NCI-H2171 (cell line): ENCODE measurements at places on chromosomes 4 and X.

- DNase-seq = no peak
These were observed 254.2 kb downstream of the ADAMTS3 start for GRCh38 chr4:72314869-72315268.

- no peak for DNase-seq
These were observed 91.6 kb upstream of the MAP3K15 start for GRCh38 chrX:19606902-19607301.

GRCh38 chrX:152642931-152643564 lies 5.4 kb downstream of the GABRQ start:
- no peak for DNase-seq

- no peak for DNase-seq
These were observed 114.5 kb upstream of the ACSL4 start for GRCh38 chrX:109847257-109848187.

- no peak for DNase-seq
These were observed 82.7 kb upstream of the FGF13 start for GRCh38 chrX:138794246-138794645.

GRCh38 chr4:138540056-138540800 lies 298.1 kb upstream of the SLC7A11 start:
- no peak for DNase-seq

DNA sequence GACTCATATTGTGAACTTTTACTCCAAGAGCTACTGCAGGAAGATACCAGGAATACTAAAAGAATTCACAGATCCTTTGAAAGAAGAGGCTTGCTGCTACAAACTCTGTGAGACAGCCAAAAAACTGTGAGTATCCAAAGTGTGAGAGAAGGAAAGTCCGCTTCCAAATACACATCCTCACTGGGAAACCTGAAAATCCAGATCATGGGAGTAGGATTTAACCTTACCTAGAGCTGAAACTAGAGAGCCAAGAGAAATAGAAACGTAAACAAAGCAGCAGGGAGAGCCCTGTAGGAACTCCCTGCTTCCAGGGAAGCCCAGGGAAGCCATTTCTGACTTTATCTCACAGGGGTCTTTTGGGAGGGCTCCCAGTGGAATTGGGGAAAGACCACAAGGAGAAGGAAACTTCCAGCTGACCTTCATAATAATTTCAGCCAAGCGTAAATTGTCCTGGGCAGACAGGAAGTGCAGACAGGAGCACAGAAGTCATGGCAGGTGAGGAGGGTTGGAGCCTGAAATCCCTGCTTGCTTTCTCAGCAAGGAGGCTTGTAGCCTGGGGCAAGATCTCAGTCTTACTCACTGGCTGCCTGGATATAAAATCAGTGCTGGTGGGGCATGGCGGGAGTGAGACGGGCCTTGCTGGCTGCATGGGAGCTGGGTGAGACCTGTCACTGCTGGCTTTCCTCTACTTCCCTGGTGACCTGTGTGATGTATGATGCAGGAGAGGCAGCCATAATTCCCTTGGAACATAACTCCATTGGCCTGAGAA lies 26.2 kb upstream of the NFKB1 start:
- no peak for DNase-seq

GRCh38 chrX:141279476-141279875 lies 37.2 kb upstream of the SPANXC start:
- no peak for DNase-seq

DNA sequence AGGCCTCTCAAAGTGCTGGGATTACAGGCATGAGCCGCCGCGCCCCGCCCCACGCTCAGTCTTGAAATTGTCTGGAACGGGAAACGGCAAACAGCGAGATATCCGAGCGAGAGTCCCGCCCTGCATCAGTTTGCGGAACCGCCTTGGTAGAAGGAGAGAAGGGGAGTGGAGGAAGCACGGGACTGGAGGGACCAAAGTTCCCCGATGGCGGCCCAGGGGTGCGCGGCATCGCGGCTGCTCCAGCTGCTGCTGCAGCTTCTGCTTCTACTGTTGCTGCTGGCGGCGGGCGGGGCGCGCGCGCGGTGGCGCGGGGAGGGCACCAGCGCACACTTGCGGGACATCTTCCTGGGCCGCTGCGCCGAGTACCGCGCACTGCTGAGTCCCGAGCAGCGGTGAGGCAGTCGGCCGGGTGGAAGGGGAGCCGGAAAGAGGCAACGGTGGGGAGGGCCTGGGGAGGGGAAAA lies at the start of gene BST1:
BST1 (plus strand) TSS at position 125 of the 463 bp plus-strand sequence; CDS start at position 205, 80 bp downstream.
- DNase-seq = no peak

DNA sequence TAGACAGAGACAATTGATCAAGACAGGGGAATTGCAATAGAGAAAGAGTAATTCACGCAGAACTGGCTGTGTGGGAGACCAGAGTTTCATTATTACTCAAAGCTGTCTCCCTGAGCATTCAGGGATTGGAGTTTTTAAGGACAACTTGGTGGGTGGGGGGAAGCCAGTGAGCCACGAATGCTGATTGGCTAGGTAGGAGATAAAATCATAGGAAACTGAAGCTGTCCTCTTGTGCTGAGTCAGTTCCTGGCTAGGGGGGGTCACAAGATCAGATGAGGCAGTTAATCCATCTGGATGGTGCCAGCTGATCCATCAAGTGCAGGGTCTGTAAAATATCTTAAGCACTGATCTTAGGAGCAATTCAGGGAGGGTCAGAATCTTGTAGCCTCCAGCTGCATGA lies 358.6 kb downstream of the GPM6A start:
- no peak for DNase-seq

DNA sequence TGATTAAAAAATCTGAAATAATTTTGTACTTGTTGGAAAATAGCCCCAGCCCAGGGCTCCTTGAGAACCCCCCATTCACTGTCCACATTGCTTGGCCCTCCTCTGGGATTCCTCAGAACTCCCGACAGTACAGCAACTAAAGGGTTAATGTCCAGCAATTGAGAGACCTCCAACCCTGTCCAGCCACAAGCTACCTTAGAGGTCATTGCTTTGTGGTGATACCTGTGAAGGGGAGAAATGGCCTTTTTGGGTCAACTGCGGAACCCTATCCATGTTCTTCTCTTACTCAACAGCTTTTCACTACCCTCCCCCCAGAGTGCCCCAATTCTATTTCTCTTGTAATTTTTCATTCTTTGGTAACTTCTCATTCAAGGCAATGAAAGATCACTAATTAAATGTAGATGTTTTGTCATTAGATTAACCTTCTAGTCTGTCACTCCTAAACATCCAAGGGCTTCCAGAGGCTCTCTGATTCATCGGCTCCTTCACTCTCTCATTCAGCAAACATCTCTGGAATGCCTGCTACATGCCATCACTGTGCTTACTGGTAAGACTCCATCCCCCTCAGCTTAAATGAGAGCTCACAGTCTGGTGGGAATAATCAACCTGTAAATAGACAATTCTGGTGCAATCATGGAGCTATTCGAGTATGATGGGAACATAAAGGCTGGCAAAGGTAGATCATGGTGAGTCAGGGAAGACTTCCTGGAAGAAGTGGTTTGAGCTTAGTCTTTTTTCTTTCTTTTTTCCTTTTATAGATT lies 241.4 kb upstream of the PGRMC2 start:
- DNase-seq = no peak

- no peak for DNase-seq
These were observed 43.3 kb downstream of the HOPX start for GRCh38 chr4:56637791-56638190.

GRCh38 chrX:8090482-8090881 lies 80.6 kb downstream of the VCX2 start:
- DNase-seq = no peak

DNA sequence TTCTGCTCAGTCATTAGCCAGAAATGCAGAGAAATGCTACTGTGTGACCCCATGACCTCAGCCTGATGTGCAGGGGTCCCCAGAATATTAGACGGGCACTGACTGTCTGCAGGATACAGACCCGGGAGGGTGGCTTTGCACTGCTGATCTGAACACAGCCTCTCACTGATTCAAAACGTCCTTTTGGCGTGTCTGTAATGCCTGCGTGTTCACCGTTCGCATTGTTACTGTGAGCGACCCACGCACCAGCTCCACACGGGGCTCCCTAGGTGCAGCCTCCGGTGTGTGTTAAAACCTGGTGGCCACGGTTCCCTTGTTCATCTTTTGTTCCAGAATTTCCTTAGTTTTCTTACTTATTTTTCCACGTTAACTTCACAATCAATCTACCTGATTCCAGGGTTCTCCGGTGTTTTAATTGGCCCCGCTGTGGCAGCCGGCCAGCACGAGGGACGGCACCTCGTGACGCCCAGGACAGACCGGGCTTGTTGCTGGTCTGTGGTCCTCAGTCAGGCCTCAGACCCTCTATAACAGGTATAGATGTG lies 32.0 kb upstream of the SPON2 start:
- DNase-seq = no peak

- no peak for DNase-seq
These were observed 16.1 kb upstream of the PPP2R3B start for GRCh38 chrX:402857-403256.

DNA sequence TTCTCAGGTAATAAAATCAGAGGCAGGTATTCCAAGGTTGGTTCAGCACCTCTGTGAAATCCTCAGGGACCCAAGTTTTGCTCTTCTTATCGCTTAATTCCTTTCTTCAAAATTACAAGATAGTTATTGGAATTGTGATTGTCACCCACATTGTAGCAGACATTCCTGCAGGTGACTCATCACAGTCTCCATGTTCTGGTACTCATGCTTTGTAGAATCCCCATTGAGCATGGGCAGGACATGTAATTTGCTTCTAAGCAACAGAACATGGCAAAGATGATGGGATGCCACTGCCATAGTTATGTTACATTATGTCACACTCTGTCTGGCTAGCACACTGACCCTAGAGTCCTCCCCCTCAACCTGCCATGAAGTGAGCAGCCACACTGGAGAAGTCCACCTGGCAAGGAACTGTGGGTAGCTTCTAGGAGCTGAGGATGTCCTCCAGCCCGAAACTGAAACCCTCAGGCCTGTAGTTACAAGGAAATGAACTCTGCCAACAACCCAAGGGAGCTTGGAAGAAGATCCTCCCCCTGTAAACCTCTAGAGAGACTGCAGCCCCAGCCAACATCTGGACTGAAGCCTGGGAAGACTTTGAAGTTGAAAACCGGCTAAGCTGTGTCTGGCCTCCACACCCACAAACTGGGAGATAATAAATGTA lies 58.3 kb upstream of the GUCY1A1 start:
- no peak for DNase-seq

- DNase-seq = no peak
These were observed 34.5 kb upstream of the TLR2 start for GRCh38 chr4:153649572-153649991.

GRCh38 chr4:145097331-145097820 lies 620 bp downstream of the ANAPC10 start:
- no peak for DNase-seq

DNA sequence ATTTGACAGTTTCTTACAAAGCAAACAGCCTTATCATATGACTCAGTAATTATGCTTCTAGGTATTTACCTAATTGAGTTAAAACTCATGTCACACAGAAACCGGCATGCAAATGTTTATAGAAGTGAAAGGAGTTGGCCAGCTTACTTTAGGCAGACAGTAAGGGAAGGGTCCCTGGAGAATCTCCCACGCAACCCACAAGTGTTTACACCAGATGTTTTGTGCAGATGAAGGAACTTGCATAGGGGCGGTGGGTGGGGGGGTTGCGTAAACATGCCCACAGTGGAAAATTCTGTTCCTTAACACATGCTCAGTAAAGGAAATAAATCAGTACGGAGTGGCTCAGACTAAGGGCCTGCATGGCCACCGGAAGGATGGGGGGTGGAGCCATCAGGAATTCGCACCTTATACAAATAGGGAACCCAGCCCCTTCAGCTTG lies 330.5 kb upstream of the AADAT start:
- DNase-seq = no peak

- peak; percentile 3 for DNase-seq
These were observed 51.1 kb downstream of the RPS6KA3 start for GRCh38 chrX:20215565-20215964.

- DNase-seq = no peak
These were observed 112.1 kb downstream of the ARHGAP6 start for GRCh38 chrX:11553594-11553993.

DNA sequence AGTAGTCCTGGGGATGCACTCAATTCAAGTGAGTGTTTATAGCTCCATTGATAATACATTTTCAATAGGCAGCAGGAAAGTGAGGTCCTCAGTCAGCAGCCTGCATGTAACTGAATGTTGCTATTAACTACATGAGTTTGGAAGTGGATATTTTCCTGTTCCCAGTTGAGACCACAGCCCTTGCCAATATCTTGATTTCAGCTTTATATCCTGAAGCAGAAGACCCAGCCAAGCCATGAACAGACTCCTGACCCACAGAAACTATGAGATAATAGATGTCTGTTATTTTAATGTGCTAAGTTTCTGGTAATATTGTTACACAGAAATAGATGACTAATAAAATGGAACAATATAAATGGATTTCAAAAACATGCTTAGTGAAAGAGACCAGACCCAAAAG lies 63.7 kb downstream of the VSIG4 start:
- DNase-seq = no peak

- no peak for DNase-seq
These were observed 9.3 kb upstream of the DCK start for GRCh38 chr4:70984106-70984505.

DNA sequence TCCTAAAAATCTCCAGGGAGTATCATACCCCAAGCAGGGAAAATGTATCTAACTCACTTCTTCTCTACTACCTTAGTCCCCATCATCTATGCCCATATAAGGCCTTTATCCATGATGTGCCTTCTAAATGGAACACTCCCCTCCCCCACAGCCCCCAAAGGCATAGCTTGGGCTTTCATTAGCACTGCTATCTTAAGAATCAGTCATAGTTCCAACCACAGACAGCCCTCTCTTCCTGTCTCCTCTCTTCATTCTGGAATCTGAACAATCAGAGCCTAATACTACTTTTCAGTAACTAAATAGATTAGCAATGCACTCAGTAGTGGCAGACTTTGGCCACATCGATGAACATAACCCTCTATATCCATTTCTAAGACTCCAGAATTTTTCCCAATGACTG lies 313.2 kb upstream of the DKK2 start:
- DNase-seq = no peak

GRCh38 chr4:1130316-1131186 lies 17.2 kb upstream of the RNF212 start:
- no peak for DNase-seq

DNA sequence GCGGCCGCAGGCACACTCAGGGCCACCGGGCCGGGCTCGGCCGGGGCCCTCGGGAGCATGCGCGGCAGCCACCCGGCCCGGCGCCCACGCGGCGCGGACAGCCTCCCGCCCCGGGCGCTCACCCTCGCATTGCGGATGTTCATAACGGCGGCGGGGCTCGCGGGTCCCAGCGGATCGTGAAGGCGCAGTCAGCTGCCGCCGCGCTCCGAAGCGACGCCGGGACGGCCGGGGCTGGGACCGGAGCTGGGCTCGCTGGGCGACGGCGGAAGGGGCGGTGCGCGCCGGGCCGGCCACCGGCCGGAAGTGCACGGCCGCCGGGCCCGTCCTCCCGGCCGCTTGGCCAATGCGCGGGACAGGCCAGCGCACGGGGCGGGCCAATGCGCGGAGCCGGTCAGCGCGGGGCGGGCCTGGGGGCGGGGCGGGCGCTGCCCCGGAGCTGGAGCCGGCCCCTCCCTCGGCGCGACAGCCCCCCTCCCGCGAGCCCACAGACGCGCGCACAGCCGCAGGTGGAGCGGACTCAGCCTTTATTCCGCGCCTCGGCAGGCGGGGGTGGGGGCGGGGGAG lies at the start of gene NAA10:
NAA10 (minus strand) TSS at position 276 of the 564 bp plus-strand sequence; CDS start at position 143, 133 bp downstream.
- DNase-seq = peak; percentile 45

GRCh38 chrX:17206584-17206983 lies 168.4 kb upstream of the NHS start:
- DNase-seq = no peak

GRCh38 chrX:53715346-53715924 lies 28.9 kb upstream of the HUWE1 start:
- DNase-seq = no peak
